Anterior cingulate cortex (tissue), 58 donors: ENCODE measurements at places on chromosomes 5 and 9.

- no peak for DNase-seq
Measured at GRCh38 chr9:98455256-98456155, 200.1 kb upstream of the TBC1D2 start.

DNA sequence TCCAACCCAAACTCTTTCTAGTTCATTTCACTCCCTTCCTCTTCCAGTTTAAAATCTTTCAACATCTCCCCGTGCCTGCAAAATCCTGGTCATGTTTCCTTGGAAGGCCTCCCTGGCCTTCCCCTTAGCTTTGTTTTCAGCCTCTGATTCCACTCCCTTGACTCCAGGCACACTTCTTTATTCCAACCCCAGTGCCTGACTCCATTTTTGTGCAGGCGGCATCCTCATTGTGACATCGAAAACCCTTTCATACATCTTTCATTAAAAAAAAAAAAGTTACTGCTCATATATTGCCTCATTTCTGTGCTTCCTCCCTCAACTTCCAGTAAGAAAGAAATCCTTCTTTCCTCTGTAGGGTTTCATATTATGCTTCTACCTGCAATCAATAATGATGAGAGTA, 7.1 kb upstream of the TNFSF8 start:
- DNase-seq, result no peak

- peak; percentile 63 for DNase-seq
Measured at GRCh38 chr9:70412832-70413463, 1.5 kb downstream of the KLF9 start.

DNA sequence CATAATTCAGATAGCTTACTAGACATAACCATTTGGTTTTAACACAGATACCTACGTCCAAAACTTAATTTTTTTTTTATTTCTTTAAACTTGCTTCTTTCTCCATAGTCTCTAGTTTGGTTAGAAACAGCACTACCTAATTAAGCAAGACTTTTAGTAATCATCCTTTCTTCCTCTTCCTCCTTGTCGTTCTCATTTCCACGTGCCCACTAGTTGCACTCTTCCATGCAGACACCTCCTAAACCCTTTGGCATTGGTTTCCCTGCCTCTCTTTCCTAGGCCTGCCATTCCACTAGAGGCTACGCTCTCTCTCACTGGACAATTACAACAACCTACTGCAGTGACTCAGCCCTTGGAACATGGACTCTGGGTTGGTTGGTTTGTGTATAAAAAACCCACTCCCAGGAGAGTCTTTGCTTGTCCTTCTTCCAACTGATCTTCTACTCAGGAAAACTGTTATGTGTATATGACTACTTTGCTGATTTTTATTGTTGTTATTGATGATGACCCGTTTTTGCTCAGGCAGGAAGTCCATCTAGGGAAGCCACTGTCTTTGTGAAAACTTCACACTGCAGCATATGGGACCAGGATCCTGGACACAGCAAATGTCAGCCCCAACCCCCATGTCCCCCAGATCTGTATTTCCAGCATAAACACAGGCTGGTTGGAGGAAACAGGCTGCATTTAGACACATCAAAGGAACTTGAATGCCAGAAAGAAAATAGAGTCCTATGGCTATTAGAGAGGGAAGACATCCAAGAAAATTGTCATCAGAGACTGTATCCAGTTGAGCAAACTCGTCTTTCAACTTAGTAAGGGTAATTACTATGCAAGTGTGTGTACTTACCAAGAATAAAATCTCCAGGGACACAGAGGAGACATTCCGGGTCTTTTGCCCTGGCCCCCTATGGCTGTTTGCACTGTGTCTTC, 503.2 kb downstream of the GADD45G start:
- DNase-seq, result no peak

GRCh38 chr5:17897776-17898175, 263.5 kb downstream of the TAF11L14 start:
- no peak for DNase-seq

- DNase-seq, result no peak
Measured at GRCh38 chr9:129586245-129586644, 34.7 kb downstream of the C9orf50 start.

DNA sequence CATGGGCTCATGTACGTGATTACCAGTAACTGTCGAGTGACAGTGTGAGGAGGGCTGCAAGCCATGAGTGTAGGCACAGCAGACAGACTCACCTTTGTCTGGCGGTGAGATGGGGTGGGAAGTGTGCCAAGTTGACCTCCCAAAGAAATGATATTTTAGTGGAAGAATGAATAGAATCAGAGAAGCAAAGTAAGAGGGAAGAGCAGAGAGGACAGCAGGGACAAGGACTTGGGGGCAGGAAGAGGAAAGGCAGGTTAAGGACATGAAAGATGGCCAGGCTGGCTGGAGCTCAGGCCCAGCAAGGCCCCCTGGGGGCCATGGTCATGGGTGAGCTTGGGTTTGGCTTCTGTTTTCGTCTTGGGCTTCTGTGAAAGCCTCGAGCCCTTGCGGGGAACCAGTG, 20.2 kb downstream of the TGFBI start:
- DNase-seq, result no peak

DNA sequence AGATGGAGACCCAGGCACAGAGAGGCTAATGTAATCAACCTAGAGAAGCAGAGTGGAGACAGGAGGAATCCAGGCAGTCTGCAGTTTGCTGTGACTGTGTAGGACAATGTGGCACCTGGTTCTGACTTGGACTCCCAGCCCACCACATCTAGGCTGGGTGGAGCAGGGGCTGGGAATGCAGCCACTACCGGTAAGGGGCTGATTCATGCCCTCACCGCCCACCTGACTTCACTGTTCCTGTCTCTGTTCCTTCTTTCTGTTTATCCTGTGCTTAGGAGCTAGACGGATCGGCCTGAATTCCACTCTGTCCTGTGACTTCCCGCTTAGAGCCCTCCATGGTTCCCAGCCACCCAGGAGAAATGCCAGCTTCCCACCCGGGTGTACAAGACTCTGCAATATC, 2.6 kb downstream of the PDLIM4 start:
- DNase-seq, result no peak

DNA sequence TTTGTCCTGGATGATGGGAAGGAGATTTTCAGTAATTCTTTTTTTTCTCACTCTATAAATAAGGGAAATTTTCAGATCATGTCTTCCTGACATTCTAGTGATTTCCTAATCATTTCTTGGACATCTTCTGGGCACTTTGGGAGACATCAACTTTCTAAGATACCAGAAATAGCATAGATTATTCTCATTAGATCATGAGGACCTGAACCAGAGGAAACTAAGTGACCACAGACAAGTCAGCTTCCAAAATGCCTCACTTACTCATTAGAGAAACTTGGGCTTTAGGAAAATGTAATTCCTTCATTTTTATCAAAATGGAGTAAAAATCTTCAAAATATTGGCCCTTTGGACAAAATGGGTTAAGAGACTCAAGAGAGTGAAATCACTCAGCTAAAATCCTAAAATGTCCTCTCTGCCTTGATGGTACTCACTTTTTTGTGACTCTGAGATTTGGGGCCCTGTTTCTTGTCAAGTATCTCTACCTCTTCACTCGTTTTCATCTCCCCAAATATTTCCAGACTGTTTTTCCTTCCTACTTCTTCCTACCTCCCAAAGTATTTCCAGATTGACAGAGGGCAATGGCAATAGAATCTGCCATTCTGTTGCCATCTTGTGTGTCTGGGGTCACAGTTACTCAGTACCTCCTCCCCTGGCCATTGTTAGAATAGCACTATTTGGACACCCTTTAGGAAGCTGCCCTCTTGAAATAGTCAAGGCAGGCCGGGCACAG, 194.5 kb downstream of the NR3C1 start:
- no peak for DNase-seq

DNA sequence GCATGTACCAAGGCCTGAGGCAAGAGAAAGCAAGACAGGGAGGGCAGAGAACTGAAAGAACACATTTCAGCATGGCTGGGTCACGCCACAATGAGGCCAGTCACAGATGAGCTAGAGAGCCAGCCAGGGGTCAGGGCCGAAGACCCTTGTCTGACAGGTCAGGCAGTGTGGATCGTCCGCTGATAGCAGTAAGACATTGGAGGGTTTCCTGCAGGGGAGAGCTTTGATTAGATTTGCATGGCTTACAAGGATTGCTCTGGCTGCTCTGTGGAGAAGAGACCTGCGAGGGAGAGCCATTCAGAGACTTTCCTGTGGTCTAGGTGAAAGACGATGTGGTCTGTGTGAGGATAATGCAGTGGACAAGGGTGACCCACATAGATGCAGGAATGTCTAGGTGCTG, 93.1 kb downstream of the RALGPS1 start:
- no peak for DNase-seq

DNA sequence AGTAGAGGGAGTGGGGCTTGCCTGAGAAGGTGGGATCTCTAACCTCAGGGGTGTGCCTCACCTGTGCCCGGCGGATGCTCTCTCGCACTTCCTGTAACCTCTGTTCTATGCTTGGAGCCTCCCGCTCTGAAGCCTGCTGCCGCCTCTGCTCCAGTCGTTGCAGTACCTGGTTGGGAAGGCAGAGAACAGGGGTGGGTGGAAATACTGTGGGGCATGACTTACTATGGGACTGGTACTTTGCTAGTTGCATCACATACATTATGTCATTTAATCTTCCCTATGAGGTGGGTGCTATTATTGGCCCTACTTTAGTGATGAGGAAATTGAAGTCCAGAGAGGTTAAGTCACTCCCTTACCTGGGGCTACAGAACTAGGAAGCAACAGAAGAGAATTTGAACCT, 5.2 kb downstream of the FCHSD1 start:
- no peak for DNase-seq

- DNase-seq, result no peak
Measured at GRCh38 chr5:78554670-78555069, 93.9 kb downstream of the LHFPL2 start.

GRCh38 chr9:91146391-91147019, 215.2 kb downstream of the AUH start:
- DNase-seq, result no peak

DNA sequence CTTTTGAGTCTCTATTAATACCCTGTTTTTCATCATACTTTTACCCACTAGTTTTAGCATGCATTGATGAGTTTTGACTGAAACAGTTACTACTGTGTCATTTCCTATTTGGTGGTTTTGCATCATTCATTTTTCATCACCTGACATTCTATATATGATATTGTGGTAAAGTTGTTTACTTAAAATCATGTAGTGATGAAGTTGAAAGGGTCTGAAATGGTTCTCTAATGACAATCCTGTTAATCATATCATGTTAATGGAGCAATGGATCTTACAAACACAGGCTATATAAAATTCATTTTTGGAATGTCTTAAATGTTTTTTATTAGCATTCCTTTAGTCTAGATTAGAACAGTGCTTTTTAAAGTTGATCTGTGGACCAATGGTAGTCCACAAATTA, 84.1 kb downstream of the ERBIN start:
- no peak for DNase-seq

DNA sequence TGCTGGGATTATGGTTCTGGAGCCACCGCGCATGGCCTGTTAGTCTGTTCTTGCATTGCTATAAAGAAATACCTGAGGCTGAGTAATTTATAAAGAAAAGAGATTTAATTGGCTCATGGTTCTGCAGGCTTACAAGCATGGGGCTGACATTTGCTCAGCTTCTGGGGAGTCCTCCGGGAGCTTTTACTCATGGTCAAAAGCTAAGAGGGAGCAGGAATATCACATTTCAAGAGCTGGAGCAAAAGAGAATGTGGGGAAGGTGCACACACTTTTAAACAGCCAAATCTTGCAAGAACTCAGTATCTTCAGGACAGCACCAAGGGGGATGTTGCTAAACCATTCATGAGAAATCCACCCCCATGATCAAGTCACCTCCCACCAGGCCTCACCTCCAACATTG, 12.1 kb downstream of the JAK2 start:
- no peak for DNase-seq
